ENCODE measurements at places on chromosomes 7 and 10.

DNA sequence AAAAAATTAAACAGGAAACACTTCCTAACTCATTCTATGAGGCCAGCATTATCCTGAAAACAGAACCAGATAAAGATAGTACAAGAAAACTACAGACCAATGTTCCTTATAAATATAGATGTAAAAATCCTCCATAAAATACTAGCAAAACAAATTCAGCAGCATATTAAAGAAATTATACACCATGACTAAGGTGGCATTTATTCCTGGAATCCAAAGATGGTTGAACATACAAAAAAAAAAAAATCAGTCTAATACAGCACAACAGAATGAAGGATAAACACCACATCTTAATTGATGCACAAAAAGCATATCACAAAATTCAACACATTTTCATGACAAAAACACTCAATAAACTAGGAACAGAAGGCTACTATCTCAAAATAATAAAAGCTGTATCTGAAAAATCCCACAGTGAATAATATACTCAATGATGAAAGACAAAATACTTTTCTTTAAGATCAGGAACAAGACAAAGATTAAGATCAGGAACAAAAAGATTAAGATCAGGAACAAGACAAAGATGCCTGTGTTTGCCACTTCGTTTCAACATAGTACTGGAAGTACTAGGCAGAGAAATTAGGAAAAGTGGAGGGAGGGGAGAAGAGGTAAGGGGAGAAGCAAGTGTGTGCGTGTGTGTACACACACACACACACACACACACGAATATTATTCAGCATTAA, 95.6 kb downstream of the SNX13 start:
- DNase-seq, result no peak

DNA sequence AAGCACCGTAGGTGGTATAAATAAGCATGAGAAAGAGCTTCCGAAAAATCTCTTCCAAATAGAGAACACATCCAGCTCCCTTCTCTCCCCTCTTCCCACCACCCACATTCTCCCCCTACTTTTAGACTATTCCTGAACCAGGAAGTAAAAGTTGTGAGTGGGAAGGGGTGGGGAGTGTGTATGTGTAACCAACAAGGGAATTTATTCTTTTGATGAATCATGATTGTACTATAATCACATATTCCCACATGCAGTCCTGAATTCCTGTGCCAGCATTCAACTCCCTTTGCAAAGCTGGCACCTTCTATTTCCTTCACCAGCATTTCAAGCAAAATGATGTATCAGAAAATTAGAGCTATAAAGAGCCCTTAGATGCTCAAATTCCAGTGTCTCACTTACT, 230.6 kb upstream of the CHRM2 start:
- no peak for DNase-seq

GRCh38 chr7:30465046-30465810, 13.4 kb downstream of the NOD1 start:
- no peak for DNase-seq

GRCh38 chr7:80729591-80730320, 91.3 kb downstream of the CD36 start:
- no peak for DNase-seq

DNA sequence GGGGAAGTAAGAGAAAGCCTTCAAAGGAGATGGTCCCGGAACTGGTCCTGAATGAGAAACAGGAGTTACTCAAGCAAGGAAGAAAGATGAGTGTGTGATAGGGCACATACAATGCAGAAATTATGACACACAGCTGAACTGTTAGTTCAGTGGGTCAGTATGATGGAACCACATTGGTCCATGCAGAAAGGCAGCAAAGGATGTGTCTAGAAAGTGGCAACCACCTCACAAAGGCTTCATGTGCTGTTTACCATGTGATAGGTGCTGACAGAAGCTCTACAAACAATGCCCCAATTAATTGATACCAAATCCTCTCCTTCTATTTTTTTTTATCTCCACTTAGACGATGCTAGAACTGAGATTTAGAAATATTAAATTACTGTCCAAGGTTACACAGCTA, 258.3 kb downstream of the RELN start:
- DNase-seq, result no peak

DNA sequence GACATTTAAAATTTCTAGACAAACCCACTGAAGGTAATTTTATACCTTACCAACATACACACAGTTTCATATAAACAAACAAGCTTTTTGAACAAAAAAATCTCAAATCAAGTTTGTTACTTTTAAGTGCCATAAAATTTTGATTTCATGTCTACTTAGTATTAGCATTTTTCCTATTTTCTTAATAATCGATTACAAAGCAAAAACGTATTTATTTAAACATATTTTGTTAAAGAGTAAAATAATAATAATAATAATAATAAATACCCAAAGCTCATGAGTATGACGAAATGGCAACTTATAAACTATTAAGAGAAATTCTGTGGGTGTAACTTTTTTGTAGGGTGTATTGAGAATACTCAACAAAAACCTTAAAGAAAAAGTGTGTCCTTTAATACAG, 177.6 kb downstream of the GALNT11 start:
- no peak for DNase-seq

Data from NCI-H510A (cell line).